ENCODE measurements at places on chromosomes 7 and 10.

DNA sequence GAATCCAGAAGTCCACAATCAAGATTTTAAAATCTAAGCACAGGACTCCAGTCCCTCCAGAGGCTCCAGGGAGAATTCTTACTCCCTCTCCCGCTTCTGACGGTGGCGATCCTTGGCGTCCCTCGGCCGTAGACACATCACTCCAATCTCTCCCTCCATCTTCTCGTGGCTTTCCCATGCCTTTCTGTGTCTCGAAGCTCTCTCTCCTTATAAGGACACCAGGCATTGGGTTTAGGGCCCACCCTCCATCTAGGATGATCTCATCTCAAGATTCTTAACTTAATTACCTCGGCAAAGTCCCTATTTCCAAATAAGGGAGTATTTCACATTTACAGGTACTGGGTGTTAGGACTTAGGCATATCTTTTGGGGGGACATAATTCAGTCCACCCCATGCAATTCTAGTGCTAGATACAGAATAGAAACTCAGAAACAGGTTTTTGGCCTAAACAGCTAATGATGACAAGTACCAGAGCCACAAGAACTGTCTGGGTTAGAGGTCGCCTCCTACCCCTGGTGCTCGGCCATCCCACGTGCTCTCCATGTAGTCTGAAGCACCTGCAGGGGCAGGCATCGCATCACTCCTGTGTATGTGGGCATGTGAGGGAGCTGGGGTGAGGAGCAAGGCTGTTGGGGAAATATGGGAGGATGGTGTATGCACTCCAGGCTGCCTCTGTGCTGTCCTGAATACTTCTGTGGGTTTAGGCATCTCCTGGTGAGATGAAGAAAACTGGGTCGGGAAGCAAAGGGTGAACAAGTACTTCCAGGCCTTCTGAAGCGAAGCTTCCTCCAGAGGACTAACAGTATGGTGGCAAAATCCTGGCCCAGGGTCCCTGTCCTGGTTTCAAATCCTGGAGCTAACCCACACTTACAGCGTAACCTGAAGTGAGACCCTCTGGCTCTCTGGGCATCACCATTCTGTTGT is 298.3 kb upstream of the ZMIZ1 start:
- DNase-seq = no peak

DNA sequence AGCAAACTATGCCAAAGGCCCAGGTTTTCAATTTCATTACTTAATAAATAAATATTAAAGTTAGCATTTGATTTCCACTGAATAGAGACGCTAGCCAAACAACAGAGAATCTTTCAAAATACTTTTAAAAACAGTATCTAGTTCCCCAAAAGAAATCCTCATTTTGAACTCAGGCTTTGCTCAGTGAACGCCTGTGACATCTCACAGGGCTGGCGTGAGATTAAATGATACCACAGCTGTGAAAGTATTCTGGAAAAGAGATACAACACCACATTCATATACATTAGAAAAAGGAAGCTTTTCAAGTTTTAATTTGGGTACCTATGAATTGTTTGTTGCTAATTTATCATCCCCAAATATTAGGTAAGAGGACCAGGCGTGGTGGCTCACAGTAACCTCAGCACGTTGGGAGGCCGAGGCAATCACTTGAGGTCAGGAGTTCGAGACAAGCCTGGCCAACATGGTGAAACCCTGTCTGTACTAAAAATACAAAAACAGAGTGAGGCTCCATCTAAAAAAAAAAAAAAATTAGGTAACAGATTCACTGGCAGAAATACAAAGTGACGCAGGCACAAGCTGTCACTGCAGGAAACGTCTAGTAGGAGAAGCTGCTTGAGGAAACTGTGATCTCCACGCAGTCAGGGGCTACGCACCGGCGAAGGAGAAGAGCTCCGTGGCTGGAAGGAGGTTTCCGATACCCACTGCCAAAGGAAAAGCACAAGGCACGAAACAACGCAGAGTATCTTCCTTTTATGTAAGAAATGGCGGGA is 50.0 kb downstream of the AMZ1 start:
- DNase-seq = peak; percentile 62

DNA sequence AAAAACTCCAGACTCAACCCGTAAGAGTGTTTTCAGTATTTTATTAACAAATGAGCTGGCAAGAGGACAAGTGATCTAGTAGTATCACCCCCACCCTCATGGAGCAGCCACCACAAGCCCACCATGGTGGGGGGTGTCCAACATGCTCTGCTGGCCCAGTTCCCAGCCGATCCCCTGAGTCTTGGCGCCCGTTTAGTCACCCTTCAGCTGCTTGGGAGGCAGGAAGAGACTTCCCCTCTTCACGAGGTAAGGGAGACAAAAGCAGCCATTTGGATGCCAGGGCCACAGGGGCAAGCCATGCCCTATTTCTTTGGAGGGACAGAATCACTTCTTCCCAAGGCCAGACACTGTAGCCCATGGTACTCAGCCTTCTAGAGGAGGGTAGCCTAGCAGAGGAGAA is 54.1 kb downstream of the NOD1 start:
- DNase-seq = no peak

- no peak for DNase-seq
Measured at GRCh38 chr7:157712666-157713235, 375.9 kb downstream of the DNAJB6 start.

DNA sequence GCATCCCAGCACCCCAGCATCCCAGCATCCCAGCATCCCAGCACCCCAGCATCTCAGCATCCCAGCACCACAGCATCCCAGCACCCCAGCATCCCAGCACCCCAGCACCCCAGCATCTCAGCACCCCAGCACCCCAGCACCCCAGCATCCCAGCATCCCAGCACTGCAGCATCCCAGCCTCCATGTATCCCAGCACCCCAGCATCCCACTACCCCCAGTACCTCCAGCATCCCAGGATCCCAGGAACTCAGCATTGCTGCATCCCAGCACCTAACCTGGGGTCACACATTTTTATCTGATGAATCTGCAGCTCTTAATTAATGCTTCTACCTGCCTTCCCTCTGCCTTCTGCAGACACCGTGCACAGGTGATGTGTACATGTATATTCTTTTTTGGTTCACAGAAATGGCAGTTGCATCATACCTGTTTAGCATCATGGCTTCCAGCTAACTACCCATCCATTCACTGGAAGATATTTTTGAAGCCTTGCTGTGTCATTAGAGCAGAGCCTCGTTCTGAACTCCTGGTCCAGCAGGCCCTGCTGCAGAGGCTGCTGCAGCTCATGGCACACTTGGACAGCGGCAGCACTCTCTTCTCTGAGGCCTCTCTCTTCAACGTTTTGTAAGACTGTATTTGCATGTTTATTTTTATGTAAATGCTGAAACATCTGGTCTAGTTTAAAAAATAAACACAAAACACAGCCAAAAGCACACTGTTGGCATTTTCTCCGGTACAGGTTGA is 4.6 kb upstream of the CFAP46 start:
- no peak for DNase-seq

GRCh38 chr10:21528236-21529031 is 3.0 kb upstream of the SKIDA1 start:
- no peak for DNase-seq

DNA sequence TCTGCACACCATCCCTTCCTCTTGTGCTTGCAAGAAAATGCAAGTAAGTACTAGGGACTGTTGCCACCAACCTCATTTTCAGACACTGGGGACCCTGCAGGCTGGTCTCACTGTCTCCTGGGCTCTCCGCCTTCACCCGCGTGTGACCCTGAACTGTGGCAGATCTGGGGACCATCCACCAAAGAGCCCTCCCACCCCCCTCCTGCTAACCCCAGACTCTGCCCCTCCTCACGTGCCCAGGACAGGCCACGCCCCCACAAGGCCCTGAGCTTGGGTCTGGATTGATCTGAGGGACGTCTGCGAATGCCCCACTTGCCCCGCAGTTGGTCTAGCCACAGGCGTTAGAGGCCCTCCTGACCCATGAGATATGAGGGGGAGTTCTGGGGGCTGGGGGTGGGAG is 8.1 kb downstream of the CNPY1 start:
- no peak for DNase-seq

DNA sequence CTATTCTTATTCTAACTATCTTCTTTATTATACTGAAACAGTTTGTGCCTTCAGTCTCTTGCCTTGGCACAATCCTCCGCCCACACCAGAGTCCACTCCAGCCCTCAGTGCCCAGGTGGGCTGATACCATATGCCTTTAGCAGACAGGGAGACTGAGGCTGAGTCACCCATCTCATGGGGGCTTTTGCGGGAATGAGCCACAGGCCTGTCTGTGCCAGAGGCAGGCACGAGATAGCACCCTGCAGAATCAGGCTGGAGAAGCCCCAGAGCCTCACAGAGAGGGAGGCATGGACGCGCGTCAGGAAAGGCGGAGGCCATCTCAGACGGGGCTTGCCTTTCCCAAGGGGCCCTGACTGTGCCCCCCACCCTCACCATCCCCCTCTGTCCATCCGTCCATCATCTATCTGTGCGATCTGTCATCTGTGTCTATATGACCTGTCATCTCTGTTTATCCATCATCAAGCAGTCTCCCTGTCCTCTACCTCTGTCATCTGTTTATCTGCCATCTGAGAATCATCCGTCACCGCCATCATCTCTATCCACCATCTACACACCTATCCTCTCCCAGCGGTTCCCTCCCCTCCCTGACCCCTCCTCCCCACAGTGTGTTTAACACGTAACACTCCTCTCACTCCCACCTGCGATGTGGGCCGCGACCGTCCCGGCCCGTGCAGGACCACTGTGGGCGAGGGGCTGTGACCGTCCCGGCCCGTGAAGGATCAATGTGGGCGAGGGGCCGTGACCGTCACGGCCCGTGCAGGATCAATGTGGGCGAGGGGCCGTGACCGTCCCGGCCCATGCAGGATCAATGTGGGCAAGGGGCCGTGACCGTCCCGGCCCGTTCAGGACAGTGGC is 7.3 kb upstream of the ADAP1 start:
- no peak for DNase-seq

- no peak for DNase-seq
Measured at GRCh38 chr7:48366096-48366495, 194.8 kb downstream of the ABCA13 start.

GRCh38 chr7:162632-163297 is 29.6 kb upstream of the FAM20C start:
- no peak for DNase-seq

GRCh38 chr7:124275411-124275810 is 242.5 kb upstream of the TMEM229A start:
- no peak for DNase-seq

- no peak for DNase-seq
Measured at GRCh38 chr10:62025901-62026879, 124.7 kb downstream of the ARID5B start.

DNA sequence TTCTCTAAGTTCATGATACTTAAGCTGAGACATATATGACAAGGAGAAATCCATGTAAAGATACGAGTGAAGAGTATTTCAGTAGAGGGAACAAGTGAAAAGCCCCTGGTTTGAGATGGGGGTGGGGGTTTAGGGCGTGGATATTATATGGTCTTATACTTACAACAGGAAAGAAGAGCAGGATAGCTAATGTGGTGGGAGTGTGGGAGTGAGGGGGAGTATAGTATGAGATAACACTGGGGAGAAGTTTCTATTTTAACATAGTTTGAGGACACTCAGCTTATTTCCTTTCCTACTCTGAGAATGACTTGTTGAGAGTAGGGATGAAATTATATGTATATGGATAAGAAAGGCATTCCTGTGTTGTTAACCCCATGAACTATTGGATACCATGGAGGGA is 36.5 kb downstream of the MCU start:
- DNase-seq = no peak

DNA sequence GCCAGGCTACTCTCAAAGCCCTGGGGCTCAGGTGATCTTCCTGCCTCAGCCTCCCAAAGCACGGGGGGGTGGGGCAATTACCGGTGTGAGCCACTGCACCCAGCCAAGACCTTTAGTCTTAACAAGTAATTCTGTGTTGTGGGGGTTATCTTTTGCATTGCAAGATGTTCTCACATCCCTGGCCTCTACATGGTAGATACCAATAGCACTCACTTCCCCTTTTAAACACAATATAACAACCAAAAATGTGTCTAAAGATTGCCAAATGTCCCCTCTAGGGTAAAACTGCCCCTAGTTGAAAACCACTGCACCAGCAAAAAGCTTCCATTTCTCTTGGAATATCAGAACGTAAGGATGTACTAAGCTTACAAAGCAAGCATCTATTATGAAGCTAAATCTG is 225.0 kb downstream of the CTNNA3 start:
- no peak for DNase-seq

- no peak for DNase-seq
Measured at GRCh38 chr10:129727495-129727894, 236.6 kb downstream of the EBF3 start.

DNA sequence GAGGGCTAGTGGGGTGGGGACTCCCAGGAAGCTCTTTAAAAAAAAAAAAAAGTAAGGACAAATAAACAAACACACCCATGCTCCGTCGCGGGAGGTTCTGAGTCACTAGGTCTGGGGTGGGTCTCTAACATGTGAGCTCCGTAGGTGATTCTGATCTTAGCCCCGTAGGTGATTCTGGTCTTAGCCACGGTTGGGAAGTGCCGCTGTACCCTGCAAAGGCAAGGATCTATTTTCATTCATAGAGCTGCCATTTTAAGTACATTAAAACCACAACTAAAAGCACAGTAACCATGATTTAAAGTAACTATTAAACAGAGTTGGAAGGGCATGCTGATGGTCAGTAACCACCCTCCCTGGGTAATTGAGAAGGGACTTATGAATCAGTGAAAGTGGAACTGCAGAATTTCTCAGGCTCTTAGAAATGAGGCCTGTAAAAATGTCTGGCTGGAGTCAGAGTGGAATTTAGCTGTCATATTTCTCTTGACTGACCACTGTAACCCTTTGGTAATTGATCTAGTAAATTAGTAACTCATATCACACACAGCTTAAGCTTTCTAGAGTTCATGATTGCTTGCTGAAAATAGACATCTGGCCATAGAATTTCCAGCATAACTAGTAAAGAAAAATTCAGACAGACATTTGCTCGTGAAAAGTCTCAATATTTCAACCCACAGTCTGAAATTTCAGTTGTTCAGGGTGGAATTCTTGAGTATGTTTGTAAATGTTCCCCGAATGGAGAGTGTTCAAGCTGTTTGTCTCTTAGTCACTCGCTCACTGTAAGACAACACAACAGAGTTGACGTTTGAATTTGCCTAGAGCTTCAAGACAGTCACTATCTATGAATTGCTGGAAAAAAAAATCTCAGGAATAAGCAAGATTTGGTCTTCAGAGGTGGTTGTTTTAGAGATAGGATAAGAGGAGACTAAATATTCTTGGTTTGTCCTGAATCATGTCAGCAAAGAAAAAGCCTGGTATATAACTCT is 34.2 kb upstream of the TCF7L2 start:
- DNase-seq = no peak

GRCh38 chr10:48194830-48195229 is 79.7 kb downstream of the FRMPD2 start:
- no peak for DNase-seq
